ENCODE measurements at places on chromosomes 12 and 14. TPM values are rescaled to one million over a fixed set of nuclear protein-coding genes. Genes with fewer than 3 reads are reported as not detected.

- H3K36me3 ChIP-seq: no peaks in the 10 kb centered on the region
- H3K27ac ChIP-seq: no peak overlapping the region
- no peaks in the 10 kb centered on the region for H3K27me3 ChIP-seq
- no peak for DNase-seq
Observed at GRCh38 chr12:19964549-19964948, 403.8 kb upstream of the PDE3A start.

DNA sequence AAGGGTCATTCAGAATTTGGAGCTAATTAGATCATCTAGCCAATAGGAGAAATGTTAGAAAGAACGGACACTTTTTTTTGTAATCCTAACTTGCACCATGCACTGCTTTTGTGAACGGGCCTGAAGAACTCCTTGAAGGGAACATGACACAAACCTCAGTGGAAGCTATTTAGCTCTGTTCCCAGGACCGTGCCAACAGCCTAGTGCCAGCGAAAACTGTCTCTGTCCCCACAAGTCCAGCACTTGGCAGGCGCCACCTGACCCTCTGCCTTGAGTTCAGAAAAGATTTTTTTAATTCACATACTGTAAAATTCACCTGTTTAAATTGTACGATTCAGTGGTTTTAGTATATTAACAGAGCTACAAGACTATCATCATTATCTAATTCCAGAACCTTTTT is 31.3 kb upstream of the KCNA5 start:
- peaks cover 3% of the 10 kb centered on the region for H3K27me3 ChIP-seq
- H3K4me3 ChIP-seq: no peak overlapping the region
- H3K36me3 ChIP-seq: no peaks in the 10 kb centered on the region
- DNase-seq: no peak
- H3K27ac ChIP-seq: no peak overlapping the region

- no peaks in the 10 kb centered on the region for H3K27me3 ChIP-seq
- no peak overlapping the region for H3K27ac ChIP-seq
- no peak overlapping the region for H3K4me3 ChIP-seq
- H3K4me1 ChIP-seq: no peaks in the 10 kb centered on the region
- no peak for DNase-seq
Observed at GRCh38 chr12:120571299-120571698, 9.9 kb downstream of the POP5 start.

DNA sequence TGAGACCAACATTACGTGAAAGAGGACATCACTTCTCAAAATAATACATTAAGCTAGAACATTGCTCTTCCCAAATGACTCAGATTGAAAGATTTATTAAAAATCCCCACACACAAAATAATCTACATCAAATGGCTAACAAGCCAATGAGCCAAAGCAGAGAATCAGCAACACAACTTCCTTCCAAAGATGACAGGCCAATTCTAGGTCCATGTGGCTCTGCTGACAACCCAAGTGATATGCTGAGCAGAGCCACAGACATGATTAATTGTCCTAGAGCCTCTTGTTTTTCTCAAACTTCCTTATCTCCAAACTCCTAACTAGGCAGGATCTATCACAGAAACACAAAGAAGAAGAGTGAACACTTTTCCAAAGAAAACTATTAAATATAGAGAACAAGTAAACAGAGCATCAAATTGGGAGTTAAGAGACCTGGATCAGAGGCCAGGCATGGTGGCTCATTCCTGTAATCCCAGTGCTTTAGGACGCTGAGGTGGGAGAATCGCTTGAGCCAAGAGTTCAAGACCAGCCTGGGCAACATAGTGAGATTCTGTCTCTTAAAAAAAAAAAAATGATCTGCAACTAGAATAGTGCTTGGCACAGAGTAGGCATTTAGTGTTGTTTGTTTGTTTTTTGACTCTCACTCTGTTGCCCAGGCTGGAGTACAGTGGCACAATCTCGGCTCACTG is 38.5 kb downstream of the SENP1 start:
- no peaks in the 10 kb centered on the region for H3K4me1 ChIP-seq
- no peak for DNase-seq
- no peak overlapping the region for H3K27ac ChIP-seq
- no peak overlapping the region for H3K4me3 ChIP-seq

- H3K4me1 ChIP-seq: no peaks in the 10 kb centered on the region
- H3K36me3 ChIP-seq: no peaks in the 10 kb centered on the region
Observed at GRCh38 chr12:67426067-67426466, 156.9 kb downstream of the CAND1 start.

- H3K4me1 ChIP-seq: no peaks in the 10 kb centered on the region
- no peaks in the 10 kb centered on the region for H3K36me3 ChIP-seq
- DNase-seq: no peak
- no peaks in the 10 kb centered on the region for H3K27me3 ChIP-seq
- no peak overlapping the region for H3K27ac ChIP-seq
- no peak overlapping the region for H3K4me3 ChIP-seq
Observed at GRCh38 chr14:103346286-103346685, 12.2 kb downstream of the EIF5 start.

TGM1 gene
- total RNA-seq: 96.5 TPM

ACVR1B gene
- total RNA-seq: 68.0 TPM

RNFT2 gene
- 0.20 TPM for total RNA-seq

GRCh38 chr14:95786566-95786965 is 72.6 kb upstream of the TCL1A start:
- H3K4me3 ChIP-seq: no peak overlapping the region
- no peaks in the 10 kb centered on the region for H3K36me3 ChIP-seq
- H3K27ac ChIP-seq: no peak overlapping the region
- no peaks in the 10 kb centered on the region for H3K27me3 ChIP-seq

- DNase-seq: no peak
- H3K27ac ChIP-seq: no peak overlapping the region
- H3K4me1 ChIP-seq: no peaks in the 10 kb centered on the region
- no peaks in the 10 kb centered on the region for H3K27me3 ChIP-seq
- H3K4me3 ChIP-seq: no peak overlapping the region
Observed at GRCh38 chr12:76643438-76643837, 83.9 kb upstream of the OSBPL8 start.

DNA sequence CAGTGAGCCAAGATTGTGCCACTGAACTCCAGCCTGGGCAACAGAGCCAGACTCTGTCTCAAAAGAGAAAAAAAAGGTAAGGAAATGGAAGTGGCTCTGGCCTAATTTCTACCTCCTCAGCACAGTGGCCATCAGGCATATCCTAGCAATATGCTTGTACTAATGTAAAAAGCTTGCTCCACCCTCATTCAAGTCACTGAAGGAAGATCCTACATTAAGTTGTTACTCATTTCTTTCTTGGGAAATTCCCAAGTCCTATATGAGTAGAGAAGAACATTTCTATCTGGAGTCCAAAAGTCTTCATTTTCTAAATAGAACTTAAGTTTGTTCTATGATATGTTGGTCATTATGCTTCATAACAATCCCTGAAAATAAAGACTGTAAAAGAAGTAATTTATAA is 67.3 kb upstream of the HOXC13 start:
- H3K4me1 ChIP-seq: no peaks in the 10 kb centered on the region
- H3K4me3 ChIP-seq: no peak overlapping the region
- DNase-seq: no peak
- H3K27ac ChIP-seq: no peak overlapping the region
- peaks cover 60% of the 10 kb centered on the region for H3K27me3 ChIP-seq

PAX9 gene
- total RNA-seq: 0.79 TPM

Data from transverse colon (tissue), 4 donors.